Activated gamma-delta T cell treated with Interleukin-2 at 50 U/mL for 16 hours (primary cell): ENCODE measurements at places on chromosomes 13 and 19.

GRCh38 chr19:6730153-6730804 lies 7.1 kb downstream of the GPR108 start:
- no peak for DNase-seq

- DNase-seq, result peak; percentile 63
Measured at GRCh38 chr19:10390652-10391286, 10.4 kb upstream of the TYK2 start.

- DNase-seq, result no peak
Measured at GRCh38 chr13:67120872-67121531, 109.1 kb downstream of the PCDH9 start.

DNA sequence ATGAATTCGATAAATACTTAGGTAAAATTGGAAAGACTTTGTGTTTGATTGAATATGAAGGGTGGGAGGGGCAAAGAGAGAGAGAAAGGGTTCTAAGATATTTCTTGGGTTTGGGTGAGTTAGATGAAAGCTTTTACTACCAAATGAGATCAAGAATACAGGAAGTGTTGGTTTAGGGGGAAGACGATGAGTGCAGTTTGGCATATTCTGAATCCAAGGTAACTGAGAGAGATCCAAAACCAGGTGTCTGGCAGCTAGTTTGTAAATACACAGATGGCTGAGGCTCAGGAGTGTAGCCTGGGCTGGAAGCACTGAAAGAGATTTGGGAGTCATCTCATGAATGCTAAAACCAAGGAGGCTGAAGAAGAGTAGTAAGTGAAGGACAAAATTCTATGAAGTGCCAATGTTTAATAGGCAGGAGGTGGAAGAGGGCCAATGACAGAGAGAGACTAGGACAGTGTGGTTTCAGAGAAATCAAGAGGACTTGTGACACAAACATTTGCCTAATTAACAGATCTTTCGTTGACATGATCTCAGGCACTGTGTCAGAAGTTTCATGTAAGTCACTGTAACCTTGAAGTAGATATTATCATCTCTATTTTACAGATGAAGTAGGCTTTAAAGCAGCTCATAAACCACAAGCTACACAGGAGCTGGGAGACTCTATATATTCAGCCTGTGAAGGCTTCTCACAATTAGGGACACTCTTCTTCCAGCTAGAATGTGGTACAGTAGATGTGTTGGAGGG lies 70.2 kb upstream of the ZDHHC20 start:
- no peak for DNase-seq

- DNase-seq, result no peak
Measured at GRCh38 chr13:113027566-113027965, 58.6 kb downstream of the MCF2L start.

DNA sequence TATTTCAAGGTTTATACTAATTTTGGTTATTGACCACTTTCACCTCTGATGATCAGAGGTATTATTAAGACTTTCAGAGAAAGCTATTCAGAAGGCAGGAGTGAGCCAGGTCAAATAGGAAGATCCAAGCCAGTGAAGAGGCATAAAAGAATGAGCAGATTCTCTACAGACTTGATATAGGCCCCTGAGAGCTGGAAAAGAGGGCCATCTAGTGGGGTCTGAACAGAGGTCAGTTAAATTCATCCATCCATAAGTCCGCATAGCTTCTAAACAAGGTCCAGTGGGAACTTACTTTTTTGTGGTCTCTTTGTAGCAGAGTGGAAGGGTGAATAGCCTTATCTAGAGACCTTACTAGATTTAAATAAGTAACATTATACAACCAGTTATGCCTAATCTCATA lies 126.6 kb upstream of the UFM1 start:
- no peak for DNase-seq

DNA sequence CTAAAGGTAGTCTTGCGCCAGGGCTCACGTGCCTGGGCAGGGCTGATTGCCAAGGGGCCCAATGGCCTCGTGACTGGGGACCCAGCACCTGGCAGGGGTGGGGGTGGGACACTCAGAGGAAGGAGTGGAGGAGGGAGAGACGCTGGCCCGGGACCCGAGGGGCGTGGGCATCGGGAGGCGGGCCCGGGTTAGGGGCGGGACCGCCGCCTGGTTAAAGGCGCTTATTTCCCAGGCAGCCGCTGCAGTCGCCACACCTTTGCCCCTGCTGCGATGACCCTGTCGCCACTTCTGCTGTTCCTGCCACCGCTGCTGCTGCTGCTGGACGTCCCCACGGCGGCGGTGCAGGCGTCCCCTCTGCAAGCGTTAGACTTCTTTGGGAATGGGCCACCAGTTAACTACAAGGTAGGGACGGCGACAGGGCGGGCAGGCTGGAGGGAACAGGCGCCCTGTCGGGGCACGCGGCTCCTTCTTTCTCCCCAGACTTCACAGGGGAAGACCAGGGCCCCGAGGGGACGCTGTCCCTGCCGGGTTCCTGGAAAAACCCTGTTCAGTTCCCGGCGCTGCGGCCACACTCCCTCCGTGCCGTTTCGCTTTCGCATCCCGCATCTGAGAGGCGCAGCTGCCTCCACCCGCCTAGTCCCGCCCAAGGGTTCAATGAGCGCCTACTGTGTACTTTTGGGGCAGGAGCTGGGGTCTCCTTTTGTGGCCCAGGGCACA lies at the start of gene IFI30:
TSS of gene IFI30 (plus strand) at position 242 of the 717 bp plus-strand sequence. CDS start at position 271, 29 bp downstream.
- DNase-seq, result peak; percentile 43

GRCh38 chr19:30388327-30388726 lies 16.1 kb downstream of the ZNF536 start:
- no peak for DNase-seq

DNA sequence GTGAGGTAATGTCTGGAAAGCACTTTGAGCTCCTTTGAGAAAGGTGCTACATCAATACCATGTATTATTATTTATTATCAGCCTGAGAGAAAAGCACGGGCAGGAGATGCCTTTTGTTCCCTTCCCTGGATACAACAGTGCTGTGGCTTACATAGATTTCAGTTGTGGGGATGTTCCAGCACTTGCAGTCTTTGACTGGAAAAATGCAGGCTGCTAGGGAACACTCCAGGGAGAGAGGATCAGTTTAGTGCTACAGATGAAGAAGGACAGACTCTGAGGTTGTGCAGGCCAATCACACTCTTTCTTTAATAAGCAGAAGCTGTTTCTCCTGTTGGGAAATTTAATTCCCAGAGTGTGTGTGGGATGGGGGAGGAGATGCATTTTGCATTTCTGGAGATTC lies 94.5 kb upstream of the OBI1 start:
- no peak for DNase-seq

- DNase-seq, result no peak
Measured at GRCh38 chr19:19230999-19231398, 19.2 kb downstream of the NCAN start.

DNA sequence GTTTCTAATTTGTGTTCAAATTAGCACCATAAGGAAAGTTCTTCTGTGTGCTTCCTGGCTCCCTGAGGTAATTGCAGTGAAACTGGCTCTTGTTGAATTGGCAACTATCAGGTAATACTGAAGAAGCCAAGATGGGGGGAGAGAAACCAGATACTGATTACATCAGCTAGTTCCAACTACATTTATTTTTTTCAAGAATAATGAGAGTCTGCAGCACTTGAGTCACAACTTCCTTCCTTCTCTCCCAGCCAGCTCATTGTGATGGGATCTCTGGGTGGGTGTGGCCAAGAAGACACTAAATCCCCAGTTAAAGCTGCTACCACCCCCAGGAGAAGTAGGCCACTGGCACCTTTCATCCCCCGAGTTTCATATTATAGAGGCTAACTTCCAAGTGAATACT lies 100.7 kb upstream of the RXFP2 start:
- no peak for DNase-seq

DNA sequence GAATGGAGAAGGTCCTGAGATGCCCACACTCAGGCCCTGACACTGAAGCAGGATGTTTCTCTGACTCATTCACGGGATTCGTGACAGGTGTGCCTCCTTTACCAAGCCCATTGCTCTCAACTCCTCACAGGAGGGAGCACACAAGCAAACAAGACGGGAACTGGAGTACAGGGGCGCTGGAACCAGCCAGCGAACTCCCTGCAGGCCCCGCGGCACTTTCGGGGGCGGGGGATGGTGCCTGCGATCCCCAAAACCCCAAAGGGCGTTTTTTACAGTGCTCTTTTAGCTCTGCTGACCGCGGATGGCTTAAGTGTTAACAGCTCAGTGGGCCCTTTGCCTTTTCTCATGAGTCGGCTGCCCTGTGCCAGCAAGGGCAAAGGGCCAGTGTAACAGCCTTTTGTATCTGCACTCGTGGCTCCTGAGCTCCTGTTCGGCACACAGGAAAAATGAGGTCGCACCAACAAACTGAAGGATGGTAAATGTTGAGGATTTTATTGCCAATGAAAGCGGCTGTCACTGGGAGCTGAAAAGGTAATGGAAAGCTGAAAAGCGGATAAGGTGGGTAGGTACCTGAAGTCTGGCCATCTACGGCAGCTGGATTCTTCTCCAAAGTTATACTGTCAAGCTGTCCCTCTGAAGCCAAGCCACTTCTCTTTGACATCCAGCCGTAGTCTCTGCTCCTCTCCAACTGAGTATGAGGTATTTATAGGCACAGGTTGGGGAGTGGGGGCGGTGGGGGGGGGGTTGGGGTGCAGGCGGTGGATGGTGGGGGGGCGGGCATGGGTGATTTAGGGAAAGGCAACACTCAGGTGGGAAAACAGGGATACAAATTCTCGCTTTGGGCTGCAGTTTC lies 65.0 kb upstream of the TRPC4 start:
- DNase-seq, result no peak

GRCh38 chr19:56266051-56266450 lies 6.5 kb upstream of the EDDM13 start:
- no peak for DNase-seq

DNA sequence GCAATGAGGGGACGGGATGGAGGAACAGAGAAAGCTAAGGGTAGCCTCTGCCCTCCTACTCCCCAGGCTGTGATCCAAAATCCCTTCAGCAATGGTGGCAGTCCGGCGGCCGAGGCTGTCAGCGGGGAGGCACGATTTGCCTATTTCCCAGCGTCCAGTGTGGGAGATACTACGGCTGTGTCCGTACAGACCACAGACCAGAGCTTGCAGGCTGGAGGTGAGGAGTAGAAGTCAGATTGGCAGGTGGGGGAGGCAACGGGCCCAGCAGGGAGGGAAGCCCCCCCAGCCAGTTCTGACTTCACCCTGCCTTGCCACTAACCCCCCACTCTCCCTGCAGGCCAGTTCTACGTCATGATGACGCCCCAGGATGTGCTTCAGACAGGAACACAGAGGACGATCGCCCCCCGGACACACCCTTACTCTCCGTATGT lies 1.6 kb downstream of the USF2 start:
- DNase-seq, result no peak
